ENCODE measurements at places on chromosomes 7 and 10. TPM values are rescaled to one million over a fixed set of nuclear protein-coding genes. Genes with fewer than 3 reads are reported as not detected.

GRCh38 chr7:110856704-110857103, 234.2 kb upstream of the LRRN3 start:
- DNase-seq: no peak

- peak; percentile 75 for DNase-seq
Measured at GRCh38 chr10:99926925-99927720, 82.6 kb downstream of the DNMBP start.

- no peak for DNase-seq
Measured at GRCh38 chr10:83921984-83922860, 217.1 kb upstream of the GHITM start.

DNA sequence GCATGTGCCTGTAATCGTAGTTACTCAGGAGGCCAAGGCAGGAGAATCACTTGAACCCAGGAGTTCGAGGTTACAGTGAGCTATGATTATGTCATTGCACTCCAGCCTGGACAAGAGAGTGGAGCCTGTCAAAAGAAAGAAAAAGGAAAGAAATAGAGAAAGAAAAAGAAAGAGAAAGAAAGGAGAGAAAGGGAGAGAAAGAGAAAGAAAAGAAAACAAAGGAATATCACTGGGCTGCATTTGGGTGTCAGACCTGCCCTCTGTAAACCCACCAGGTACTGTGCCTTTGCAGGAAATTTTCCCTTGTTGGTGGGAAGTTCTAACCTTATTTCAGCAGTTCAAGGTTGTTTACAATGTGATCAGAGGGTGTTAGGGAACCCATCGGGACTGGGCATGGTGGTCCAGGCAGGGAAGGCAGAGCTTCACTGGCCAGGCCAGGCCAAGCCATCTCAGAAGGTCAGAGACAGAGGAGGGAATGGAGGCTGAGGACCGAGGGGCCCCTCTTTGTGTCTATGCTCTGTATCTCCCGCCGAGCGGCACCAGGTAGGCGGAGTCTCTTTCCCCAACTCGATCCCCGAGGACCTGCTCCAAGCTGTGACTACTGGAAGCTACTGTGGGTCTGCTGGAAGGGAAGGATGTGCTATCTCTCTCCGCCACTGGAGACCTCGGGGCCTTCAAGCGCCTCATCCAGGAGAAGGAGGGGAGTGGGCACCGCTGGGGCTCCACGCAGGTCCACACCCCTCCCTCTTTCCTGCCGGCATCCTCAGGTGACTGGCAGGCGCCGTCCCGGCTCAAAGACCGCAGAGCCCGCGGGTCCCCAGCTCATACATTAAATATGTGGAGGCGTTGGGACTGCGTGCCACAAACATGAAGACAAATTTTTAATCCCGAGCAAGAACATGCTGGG, 15.2 kb upstream of the KAZALD1 start:
- peak; percentile 73 for DNase-seq

- no peak for DNase-seq
Measured at GRCh38 chr10:132365102-132365501, 31.9 kb upstream of the PWWP2B start.

Gene TAC1
- 1.1 TPM for total RNA-seq

Gene GIMAP6
- not detected for total RNA-seq

DNA sequence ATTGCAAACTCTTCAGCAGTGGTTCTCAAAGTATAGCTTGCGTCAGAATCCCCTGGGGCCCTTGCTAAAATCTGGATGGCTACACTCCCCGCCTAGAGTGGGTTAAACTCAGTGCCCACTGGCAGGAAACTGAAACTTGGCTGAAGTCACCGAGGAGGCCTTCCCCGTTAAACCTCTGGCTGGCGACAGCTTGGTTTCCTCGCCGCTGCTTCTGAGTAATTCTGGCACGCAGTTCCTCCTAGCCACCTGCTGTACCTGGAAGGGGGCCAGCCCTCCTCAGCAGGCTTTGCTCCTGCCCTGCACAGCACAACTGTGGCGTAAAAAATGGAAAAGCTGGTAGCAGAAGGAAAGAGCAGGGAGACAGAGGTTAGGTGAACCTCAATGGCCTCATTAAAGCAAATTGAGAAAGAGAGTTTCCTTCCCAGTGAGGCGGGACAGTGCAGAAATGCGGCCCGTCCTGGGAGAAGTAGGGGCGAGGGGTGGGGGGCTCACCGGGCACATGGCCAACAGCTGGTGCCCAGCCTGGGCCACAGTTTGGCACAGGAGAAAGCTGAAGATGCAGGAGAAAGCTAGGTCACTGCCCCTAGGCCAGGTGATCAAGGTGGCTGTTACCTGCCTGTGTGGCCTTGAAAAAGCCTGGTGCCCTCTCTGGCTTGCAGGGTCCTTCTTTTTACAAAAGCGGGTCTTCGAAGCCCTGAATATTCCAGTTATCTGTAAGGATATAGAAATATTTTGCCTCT, 46.6 kb downstream of the ALOX5 start:
- peak; percentile 48 for DNase-seq

DNA sequence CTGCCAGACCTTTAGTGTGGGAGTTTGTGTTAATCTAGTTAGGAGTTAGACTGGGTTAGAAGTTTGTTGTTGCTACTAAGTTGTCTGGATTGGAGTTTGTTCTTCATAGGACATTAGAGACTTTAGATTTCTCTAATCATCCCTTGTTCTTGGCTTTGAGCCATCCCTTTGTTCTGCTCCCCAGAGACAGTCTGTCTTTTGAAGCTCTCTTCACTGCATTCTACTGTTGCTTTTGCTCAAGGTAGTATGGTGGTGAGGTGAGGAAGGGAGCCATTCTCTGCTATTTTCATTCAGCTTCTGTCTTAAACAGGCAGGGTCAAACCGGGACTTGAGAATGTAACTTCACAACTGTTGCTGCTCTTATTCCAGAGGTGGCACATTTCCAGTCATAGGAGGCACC, 10.4 kb upstream of the TARP start:
- DNase-seq: no peak

Gene CDK1
- total RNA-seq: 168 TPM

DNA sequence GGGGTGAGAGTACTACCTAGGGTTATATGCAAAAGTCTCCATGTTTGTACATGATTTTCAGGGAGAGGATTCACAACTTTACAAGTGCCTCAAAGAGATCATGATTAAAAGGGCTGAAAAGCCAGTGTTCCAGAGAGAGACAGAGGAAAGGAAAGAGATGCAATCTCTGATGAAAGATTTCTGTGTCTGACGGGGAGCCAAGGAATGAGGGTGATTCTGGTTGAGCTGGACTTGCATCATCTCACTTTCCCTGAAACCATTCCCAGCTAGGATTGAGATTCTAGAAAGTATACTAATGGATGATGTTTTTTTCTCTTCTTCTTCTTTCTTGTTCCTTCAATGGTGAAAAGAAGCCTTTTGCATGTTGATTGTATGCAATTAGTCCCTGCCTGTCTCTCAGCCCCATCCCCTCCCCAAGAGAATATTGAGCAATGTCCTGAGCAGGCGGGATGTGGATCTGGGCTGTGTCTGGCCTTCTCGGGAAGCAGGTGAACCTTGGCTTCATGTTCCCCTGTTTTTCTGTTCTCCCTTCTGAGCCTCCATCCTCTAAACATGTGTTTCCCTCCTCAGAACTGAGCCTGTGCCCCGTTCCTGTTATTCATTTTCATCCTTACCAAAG, 186.1 kb downstream of the ZNF365 start:
- no peak for DNase-seq

- DNase-seq: no peak
Measured at GRCh38 chr7:22653951-22654350, 73.0 kb upstream of the IL6 start.
